ENCODE measurements at places on chromosomes 4 and X.

DNA sequence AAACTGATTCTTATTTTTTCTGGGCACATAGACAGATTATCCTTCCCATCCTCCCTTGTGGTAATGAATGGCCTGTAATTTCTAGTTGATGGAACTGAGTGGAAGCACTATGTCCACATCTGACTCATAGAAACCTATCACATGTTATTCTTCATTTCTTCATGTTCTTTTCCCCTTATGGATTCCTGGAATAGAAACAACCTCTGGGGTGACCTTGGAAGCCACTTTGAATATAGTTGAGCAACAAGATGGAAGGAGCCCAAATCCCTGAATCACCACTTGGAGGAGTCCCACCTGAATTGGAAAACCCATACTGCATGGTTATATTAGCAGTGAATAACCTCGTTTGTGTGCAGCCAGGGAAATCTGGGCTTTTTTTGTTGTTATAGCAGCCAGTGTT, 137.8 kb downstream of the MID1IP1 start:
- no peak for DNase-seq

GRCh38 chrX:49067285-49068120, 6.3 kb downstream of the PRAF2 start:
- DNase-seq: no peak

GRCh38 chrX:132181364-132181763, 37.9 kb downstream of the RAP2C start:
- no peak for DNase-seq

DNA sequence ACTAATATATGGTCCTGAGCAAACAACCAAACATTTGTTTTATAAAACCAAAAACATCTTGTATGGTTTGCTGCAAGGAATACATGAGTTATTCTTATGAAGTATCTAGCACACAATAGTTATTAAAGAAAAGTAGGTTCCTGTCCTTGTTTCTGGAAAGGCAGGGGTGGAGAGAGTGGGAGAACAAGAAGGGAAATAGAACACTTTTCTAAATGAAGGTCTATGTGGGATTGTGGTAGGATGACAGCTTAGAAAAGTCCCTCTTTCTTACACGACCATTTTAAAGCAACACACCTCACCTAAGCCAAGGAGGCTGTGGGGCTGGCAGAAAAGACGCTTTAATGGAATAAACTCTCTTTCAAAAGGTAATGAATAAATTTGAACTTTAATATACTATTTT, 164.6 kb downstream of the ARAP2 start:
- no peak for DNase-seq

DNA sequence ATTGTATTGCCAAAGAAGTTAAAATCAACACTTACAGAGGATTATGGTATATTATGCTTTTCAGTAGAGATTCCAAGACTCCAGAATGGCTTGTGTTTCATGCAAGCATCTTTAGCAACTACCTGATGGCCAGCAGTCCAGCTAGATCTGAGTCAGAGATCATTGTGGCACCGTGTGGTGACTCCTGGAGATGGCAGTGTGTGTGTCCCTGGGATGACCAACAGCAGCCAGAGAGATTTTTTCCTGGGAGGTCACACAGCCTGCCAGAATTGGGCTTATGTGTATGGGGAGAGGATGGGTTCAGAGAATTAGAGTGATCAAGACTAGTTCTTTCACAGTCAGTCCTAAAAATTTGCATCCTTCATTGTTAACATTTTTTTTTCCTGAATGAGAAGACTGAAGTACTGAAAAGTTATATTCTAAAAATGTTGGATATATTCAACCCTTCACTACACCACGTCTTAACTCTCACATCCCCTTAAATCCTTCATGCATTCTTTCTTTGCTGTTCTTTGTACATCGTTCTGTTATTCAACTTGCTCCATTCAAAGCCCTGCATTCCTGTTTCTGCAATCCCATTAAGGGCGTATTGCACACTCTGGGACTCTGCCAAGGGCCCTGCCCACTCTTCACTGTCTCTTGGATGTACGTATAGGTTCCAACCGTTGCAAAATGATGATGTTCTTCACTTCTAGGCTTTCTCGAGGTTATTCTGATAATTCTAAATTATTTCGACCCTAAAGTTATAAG, 12.4 kb downstream of the TENM3 start:
- DNase-seq: no peak

DNA sequence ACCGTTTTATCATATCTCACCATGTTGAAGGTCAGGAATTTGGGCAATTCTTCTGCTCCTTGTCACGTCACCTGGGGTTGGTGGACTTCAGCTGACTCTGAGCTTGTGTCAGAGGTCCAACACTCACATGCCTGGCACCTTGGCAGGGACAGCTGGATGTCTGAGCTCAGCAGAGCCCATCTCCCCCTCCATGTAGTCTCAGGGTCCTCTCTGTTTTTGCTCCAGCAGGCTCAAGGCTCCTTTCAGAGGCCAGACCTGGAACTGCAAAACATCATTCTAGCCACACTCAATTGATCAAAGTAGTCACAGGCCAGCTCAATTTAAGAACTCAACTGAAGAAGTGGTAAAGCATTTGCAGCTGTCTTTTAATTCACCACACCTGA, 45.4 kb downstream of the EDNRA start:
- DNase-seq: no peak

DNA sequence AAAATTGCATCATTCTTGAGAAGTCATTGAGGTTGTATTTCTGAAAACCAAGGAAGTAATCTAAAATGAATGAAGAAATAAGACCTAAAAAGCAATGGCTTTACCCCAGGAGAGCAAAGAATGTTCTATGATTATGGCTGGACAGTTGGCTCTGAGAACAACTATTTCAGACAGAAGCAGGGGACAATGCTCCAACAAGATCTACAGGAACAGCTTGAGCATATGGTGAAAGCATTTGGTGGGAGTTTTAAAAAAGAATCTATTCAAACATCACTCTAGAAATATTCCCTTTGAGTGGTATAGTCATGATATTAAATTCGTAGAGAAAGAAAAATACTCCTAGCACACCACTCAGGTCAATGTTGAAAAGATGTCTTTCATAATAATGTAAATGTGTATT, 26.7 kb downstream of the DYNLT3 start:
- no peak for DNase-seq

- DNase-seq: no peak
These were observed 61.0 kb downstream of the CHRNA9 start for GRCh38 chr4:40395908-40396793.

GRCh38 chrX:97252111-97252510, 368.4 kb downstream of the RPA4 start:
- no peak for DNase-seq

- DNase-seq: no peak
These were observed 584.4 kb upstream of the AADAT start for GRCh38 chr4:170674176-170674575.

GRCh38 chrX:45824471-45824870, 623.8 kb upstream of the DIPK2B start:
- no peak for DNase-seq

GRCh38 chrX:150573106-150573505, 4.7 kb downstream of the MTM1 start:
- DNase-seq: no peak

DNA sequence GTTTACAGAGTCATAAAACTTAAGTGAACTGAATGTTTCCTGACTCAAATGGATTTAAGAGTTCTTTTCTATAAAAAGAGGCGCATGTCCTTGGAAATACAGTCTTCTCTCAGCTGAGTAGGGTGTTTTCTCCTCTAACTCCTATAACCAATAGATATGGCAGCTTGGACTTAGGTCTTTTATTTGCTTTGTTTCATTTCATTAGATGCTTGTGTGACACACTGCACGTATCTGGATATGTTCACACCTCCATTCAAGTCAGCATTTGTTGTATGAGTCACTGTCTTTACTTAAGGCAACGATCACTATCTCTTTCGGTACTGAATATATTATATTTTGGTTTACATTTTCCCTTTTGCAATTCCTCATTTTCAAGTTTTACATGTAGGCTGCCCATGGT, 136.6 kb downstream of the ARSF start:
- no peak for DNase-seq

GRCh38 chr4:123953566-123953965, 557.0 kb downstream of the SPRY1 start:
- no peak for DNase-seq

DNA sequence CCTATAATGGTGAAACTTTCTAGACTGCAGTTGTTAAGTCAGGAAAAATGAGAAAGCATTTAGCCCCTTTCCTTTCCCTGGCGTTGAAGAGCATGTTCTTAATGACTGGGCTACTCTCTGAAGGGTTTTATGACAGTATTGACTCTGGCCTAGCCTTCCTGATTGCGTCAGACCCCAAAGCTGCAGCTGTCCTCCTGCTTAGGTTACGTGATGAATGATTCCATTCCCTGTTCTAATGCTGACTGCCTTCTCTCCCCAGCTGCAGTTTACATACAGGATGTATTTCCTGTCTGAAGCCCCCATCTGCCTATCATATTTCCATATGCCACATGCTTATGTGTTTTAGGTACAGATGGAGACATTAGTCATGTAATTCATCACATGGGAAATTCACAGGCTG, 105.8 kb upstream of the EGFL6 start:
- DNase-seq: no peak

GRCh38 chrX:3076416-3076991, 35.2 kb downstream of the ARSF start:
- no peak for DNase-seq

- no peak for DNase-seq
These were observed 69.6 kb upstream of the CXorf66 start for GRCh38 chrX:140034916-140035315.

GRCh38 chr4:67048530-67048929, 496.8 kb downstream of the CENPC start:
- no peak for DNase-seq

GRCh38 chr4:134610172-134610571, 408.6 kb upstream of the PABPC4L start:
- DNase-seq: no peak

GRCh38 chr4:94349193-94349592, 6.6 kb upstream of the HPGDS start:
- no peak for DNase-seq

DNA sequence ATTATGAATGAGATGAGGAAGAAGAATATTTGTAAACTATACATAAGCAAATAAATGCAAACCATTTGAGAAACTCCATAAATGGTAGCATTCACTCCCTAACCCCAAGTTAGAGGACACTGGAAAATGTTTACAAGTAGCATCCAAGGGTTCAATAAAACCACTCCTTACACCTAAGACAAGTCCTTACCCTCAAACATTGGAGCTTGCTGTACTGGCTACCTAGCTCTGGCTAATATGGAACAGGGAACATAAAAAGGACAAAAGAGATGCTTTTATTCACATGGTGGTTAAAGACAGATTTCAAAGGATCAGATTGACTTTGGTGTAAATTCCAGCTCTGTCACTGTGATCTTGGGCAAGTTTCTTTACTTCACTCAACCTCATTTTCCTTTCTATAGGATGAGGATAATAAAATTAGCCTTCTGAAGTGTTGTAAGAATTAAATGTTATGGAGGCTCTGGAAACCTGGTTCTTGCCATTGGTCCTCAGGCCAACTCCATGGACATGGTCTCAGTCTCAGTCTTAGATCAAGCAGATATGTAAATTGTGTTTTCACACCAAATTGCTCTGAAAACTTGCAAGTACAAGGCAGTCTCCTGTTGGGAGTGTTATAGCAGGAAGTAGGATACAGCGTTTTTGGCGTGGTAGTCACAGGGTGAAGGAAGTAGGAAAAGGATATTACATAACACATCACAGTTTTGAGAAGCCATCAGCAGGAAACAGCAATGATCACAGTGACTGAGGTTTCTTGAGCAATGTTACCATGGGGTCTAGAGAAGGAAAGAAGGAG, 3.3 kb downstream of the CXCL1 start:
- no peak for DNase-seq

DNA sequence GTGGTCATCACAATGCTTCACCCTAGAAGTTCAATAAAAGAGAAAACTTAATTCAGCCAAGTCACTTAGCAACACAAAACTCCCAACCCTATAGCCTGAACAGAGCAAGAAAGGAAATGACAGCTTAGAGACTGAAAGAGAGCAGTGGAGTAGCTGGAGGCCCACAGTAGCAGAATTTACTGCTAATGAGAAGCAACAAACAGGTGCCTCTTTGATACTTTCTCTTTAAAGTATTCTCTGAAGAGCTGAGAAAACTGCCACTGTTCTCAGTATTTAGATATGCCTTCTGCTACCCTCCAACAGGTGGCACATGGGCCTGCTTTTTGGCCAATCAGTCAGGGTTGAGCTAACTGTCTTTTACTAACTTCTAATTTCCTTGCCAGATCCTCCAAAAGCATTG, 240.0 kb downstream of the GPC3 start:
- no peak for DNase-seq

- DNase-seq: no peak
These were observed 468 bp upstream of the SPIN2B start for GRCh38 chrX:57121816-57122215.

GRCh38 chrX:53939127-53939526, 105.1 kb downstream of the PHF8 start:
- no peak for DNase-seq

DNA sequence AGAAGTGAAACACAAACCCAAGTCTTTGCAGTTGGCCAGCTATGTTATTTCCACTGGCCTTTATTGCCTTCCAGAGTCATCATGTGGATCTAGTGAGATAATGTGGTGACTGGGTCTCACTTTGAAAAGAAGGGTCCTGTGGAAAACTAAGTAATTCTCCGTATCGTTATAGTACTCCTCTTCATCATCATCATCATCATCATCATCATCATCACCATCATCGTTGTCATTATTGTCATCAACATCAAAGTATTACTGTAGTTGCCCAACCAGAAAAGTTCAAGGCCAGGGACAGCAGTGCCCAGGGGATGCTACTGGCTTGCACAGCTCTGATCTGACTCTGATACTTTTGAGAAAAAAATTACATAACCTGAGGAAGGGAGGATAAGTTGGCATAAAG, 295.6 kb upstream of the F9 start:
- DNase-seq: no peak

DNA sequence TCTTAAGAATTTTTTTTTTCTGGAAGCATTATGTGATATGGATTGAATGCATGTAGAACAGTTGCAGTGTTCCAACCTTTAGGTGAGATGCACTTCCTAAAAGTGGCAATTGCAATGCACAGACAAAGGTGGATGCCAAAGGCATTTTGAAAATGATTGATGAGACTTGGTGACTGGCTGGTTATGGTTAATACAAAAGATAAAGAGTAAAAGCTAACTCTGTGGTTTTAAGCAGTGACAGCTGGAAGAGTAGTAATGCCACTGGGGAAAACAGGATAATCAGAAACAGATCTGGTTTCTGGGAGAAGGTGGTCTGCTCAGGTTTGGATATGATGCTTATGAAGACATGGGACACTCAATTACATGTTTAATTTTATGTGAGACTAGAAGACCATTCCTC, 345.6 kb downstream of the RPA4 start:
- no peak for DNase-seq

DNA sequence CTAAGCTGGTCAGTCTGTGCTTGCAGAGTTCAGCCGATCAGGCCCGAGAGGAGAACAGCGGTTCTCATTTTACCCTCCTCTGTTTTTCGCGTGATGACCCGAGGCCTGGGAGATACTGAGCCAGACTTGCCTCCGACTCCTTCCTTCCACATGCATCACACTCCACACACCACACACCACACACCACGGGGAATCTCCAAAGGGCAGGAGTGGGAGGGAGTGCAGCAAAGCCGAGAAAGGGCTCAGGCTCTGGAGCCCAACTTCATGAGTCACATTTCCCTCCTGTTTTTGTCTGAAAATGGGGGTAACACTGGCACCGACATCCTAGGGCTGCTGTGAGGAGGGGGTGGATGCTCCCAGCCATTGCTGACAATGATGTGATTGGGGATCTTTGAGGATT, 38.9 kb downstream of the TKTL1 start:
- no peak for DNase-seq

- no peak for DNase-seq
These were observed 19.9 kb upstream of the C4orf51 start for GRCh38 chr4:145660064-145660463.

GRCh38 chr4:111204797-111205196, 581.9 kb upstream of the PITX2 start:
- no peak for DNase-seq

All from stimulated activated CD8-positive, alpha-beta memory T cell treated with anti-CD3 and anti-CD28 coated beads, Interleukin-2, amount 100 ng/mL, for 1 hour (primary cell).